ENCODE measurements at places on chromosomes 1 and 21.

GRCh38 chr1:24484199-24484598 is 18.4 kb upstream of the RCAN3 start:
- no peak for DNase-seq

DNA sequence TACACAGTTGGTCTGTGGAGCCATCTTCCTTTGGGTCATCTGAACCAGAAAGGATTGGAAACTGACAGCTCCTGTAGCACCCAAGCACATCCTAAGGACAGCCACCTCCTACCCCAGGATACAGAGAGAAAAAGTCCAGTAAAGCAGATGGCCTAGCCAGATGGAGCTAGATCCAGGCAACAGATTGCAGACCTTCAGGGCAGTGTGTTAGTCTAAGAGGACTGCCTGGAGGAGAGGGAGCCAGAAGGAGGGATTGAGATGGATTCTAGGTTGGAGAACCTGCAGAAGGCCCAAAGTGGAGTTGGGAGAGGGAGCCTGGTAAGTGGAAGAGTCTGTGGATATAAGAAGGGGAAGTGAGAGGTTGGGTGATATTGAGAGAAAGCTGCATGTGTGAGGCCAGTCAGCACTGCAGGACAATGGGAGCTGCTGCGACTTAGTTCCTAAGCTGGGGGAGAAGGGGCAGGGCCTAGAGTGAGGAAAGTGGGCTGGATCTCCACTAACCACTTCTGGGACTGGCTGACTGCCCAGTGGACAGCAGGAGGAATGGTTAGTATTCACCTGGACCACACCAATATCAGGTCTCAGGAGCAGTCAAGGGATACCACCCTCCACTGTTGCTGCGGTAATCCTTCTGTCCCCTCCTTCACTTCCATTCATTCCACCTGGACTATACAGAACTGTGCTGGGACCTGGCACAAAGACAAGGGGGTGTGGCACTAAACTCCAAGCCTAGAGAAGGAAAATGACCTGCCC is 13.4 kb downstream of the BCAN start:
- no peak for DNase-seq

DNA sequence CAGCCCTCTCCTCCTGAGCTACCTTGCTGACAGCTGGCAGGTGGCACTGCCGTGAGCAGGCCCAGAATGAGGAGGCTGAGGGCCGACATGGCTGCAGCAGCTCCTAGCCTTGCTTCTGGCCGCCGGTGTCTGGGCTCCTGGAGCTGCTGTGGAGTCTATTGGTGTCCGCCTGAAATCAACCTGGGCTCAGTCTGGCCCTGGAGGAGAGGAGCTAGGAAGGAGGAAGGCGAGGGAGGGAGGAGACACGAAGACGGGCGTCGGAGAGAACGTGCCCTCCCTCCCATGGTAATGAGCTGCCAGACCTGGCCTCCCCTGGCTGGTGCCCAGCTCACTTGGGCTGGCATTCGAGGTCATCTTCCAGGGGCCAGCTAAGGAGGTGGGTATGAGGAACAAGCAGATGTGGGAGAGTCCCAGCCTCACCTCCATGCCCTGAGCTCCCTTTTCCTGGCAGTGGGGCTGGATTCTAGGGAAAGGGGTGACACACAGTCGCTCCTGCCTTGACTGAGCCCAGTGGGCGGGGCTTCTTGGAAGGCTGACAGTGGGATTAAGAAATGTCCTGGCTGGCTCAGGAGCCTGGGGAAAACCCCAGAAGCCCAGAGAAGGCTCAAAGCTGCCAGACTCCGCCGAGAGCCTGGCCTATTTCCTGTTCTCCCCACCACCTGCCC is at the start of gene PDZK1IP1:
TSS of gene PDZK1IP1 (minus strand) at position 193 of the 665 bp plus-strand sequence. CDS start at position 89, 104 bp downstream.
- peak; percentile 94 for DNase-seq

- DNase-seq: peak; percentile 78
Measured at GRCh38 chr1:78004719-78005447, at the start of gene DNAJB4. TSS of gene DNAJB4 (plus strand) at chr1:78004939. CDS start at chr1:78005111, 172 bp downstream.

DNA sequence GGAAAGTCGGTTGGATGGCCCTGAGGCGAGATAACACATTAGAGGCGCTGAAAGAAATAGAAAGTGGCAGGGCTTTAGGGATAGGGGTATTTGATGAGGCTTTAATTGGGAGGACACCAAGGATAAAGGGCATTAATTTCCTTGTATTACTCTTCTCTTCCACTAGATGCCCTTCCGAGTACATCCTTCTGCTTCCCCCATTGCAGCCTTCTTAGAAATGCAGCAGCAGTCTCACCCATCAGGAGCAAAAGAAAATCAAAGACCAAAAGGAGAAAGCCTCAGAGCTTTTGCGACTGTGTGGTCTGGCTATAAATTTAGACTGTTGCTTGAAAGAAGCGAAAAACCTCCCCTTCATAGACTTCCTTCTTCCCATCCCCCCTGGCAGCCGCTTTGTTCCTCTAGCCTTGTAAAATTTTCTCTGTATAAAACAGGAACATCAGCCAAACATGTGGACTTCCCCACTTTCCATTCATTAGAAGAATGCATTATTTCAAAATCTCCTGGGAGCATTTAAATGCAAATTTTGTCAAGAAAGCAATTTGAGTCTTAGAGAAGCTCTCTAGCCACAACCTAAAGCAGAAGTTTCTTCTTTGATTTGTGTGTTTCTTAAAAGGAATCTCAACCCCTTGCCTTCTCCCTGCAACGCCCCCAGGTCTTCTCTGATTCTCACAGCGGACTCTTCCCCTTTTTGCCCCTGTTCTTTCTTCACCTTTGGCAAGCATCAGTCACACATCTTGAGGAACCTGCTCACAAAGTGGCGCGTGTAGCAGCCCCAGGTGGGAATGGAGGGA is 76.6 kb downstream of the NDUFS5 start:
- DNase-seq: no peak

DNA sequence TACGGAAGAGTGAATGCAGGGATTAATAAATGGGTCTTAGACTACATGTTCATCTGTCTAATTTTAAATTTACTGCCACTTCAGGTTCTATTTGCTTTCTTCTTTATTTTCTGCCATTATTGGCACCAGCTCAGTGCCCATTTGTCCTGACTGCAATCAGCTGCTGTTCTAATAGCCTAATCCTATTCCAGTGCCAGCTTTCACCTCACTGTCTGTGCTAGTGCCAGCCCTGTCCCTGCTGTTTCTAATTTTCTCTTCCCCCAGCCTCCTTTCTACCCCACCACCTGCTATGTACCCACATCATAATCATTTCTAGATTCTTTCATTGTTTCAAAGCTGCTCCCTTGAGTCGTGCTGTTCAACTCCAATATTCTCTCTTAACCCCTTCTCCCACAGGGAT is 86.4 kb downstream of the KCNK1 start:
- no peak for DNase-seq

- no peak for DNase-seq
Measured at GRCh38 chr1:227223171-227223806, 95.0 kb downstream of the CDC42BPA start.

All from body of pancreas (tissue), 4 donors.